ENCODE measurements at places on chromosomes 12 and 14.

GRCh38 chr12:18581232-18581962 lies 156.4 kb downstream of the PLCZ1 start:
- DNase-seq = no peak

DNA sequence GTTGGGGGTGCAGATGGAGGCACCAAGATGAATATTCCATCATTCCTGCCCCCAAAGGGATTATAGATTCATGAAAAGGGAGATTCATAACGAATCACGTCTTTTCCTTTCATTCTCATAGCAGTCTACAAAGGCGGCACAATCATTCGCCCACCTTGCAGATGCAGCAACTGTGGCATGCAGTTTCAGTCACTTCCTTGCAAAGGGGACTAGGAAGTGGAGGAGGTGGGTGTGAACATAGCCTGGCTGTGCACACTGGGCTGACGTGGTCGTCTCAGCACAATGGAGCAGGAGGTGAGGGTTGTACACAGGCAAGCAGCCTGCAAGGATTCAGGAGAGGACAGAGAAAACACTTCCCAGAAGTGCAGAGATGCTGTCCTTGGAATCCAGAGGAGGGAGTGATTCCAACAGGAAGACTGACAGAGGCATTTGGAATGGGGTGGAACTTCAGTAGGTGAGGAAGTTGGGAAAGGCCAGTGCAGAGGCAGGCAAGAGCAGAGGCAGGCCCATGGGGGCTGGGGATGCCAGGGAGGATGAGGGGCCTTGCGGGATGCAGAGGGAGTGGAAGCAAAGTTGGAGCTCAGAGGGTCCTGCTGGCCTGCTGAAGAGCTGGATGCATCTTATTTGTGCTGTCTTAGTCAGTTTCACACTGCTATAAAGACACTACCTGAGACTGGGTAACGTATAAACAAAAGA lies 21.9 kb upstream of the PPP2R5C start:
- no peak for DNase-seq

DNA sequence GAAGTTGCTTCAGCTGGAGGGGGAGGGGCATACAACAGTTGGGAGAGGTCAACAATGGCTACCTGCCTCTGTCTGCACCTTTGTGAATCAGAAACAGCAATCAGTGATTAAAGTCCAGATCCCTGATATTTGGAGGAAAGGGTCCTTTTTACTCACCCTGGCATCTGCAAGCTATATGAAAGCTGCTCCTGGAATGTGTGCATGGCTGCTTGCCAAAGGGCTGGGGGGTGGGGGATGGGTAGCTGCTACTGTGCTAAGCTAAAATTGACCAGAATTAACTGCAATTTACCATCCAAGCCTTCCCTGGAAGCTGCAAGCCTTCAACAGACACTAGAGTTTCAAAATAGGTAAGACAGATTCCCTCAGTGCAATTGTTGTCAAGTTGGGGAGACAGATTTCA lies 13.5 kb upstream of the GTF2A1 start:
- no peak for DNase-seq

DNA sequence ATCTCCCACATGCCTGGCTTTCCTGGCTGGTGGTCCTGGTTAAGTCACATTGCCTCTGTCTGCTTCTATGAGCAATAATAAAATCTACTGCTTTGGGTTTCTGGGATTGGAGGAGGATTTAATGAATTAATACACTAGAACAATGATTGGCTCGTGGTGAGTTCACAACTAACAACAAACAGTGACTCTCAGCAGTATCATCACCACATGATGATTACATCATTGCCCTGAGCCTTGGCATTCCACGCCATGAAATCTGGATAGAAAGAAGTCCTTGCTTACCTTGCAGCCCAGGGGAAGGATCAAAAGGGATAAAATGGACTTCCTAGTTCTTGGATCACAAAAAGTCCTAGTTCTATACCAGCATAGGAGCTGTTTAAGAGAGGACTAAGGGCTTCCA lies 1069.0 kb downstream of the VRK1 start:
- DNase-seq = no peak

GRCh38 chr12:50053583-50053982 lies 3.8 kb upstream of the ASIC1 start:
- DNase-seq = no peak

- DNase-seq = no peak
Measured at GRCh38 chr12:6752167-6752920, 597 bp downstream of the MLF2 start.

DNA sequence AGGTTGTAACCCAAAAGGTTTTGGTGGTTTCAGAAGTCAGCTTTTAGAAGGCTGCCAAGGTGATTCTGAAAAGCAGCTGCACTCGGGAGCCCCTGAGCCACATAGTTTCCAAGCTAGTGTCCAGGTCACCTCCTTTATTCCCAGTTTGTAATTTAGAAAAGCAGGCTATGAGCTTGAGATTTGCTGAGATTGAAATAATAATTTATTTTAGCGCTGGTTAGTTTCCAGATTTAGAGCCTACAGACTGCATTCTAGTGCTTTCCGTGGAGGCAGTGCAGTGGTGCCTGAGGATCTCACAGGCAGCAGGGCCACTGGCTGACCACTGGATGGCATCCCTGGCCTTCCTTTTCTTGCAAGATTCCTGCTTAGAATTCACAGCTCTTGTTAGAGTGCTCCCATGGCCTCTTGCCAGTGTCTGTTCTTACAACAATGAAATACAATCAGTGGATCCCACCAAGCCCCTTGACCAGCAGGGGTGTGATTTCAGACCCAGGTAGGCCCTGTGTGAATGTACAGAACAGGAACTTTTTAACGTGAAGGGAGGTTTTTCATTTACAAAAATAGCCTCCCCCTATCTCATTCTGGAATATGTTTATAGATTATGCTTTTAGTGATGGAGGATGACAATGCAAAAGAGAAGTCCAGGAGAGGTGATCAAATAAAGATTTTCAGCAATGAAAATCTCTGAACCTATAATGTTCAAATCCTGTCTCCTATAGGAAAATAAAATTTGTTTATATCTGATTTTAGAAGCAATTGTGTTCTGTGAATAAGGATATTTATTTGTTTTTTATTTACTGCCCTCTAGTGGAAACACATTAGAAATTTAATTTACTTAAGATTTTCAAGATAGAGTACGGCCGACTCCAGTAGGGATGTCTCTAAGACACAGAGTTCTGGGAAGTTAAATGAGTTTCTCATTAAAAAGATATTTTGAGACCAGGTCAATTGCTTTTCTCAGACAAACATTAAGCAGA lies 362.1 kb upstream of the STXBP6 start:
- DNase-seq = no peak

DNA sequence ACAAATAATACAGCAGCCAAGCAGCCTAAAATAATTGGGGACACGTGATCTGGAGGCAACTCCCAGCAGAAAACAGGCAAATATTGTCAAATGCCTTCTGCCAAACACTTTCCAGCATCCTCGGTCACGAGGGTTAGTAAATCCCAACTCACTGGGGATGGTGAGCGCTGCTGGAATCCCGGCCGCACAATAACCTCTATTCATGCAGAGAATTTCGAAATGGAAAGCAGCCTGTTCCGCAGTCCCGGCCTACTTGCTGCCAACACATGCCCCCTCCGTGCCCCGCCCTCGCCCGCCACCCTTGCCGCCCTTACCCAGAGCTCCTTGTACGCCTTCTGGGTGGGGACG lies 62.2 kb downstream of the RFX4 start:
- no peak for DNase-seq

DNA sequence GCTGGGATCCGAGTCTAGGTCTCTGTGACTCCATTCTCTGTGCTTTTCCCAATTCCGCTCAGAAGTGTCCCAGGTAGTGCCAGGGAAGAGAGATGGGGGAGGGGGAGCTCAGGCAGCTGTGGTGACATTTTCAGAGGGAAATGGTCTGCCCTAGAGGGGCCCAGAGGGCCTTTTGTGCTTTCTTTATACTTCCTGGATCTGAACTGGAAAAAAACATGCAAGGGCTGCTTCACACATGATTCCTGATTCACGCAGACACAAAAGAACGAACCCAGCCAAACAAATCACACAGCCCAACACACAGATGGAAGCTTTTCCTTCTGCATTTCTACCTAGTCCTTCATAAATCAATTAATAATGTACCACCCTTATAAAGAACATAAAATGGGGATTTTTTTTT lies 26.5 kb downstream of the GPR68 start:
- DNase-seq = no peak

DNA sequence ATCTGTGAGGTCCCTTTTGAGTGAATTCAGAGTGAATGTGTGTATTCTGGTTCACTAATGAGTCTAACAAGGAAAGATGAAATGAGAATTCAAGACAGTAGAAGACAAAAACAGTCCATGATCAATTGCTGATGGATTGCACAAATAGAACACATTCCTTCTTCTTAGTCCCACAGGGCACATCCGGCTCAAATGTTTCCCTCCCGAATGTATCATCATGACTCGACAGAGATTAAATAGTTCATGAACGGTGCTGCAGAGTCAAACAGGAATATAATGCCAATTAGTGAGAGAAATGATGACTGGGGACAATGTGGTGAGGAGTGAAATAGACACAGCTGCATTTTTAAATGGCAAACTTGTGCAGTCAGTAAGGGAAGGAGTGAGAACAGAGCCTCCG lies 11.5 kb upstream of the SFSWAP start:
- DNase-seq = no peak

DNA sequence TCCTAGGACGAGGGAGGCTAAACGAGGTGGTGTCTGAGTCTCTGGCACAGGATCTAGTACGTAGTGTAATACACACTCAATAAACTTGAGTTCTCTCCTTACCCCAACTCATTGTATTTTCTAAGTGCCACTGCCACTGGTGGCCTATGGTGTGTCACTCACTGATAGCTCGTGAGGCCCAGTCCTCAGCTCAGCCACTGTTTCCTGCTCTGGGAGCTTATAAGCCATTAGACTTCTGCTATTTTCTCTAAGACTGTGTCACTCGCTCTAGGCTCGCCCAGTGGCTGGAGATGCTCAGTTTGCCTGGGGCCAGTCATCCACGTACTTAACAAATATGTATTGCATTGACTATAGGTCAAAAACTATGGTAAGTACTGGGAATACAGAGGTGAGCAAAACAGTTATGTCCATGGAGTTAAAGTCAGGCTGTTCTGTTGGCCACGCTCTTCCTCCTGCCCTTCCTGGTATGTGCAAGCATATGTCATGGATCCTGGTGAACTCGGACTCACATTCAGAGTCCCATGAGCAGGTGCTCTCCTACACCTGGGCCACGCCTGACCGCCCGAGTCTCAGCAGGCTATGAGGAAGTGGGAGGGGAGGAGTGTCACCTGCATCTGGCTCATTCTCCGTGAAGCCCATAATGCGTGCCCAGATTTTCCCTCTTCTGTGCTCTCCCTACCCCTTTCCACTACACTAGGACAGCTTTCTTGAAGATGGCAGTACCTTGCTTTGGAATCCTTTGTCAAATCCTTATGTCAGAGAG lies 41.6 kb downstream of the DEGS2 start:
- no peak for DNase-seq

GRCh38 chr12:69066492-69067373 lies 133.8 kb upstream of the CPM start:
- DNase-seq = no peak

- no peak for DNase-seq
Measured at GRCh38 chr12:238736-239398, 23.8 kb downstream of the SLC6A13 start.

- DNase-seq = no peak
Measured at GRCh38 chr12:67382241-67382871, 113.2 kb downstream of the CAND1 start.

DNA sequence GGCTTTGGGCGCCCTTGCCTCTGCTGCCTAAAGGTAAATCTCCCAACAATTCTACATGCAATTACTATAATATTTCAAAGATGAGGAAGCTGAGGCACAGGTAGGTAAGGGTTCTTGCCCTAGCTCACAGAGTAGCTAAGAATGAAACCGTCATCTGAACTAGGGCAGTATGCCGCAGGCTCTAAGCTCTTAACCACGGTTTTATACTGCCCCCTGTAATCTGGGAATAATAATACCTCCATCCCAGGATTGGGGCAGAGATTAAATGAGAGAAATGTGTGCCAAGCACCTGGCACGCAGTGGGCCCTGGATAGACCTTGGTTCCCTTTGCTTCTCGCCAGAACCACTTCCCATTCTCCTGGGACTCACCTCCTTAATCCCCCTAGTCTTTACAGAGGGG lies 1.5 kb upstream of the HRK start:
- no peak for DNase-seq

DNA sequence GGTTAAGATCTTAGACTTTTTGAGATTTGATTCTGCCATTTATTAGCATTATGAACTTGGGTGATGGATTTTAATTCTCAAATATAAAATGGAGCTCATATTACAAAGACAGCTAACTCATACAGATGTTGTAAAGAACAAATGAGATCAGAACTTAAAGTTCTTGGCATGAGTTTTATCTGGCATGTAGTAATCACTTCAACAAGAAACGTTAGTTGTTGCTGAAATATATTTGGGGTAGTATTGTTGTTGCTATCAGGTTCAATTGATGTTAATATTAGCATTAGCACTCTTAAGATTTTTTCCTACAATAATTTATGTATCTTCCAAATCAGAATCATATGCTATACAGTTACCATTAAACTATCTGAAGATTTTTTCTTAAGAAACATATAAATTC lies 71.0 kb downstream of the SLC6A15 start:
- DNase-seq = no peak

DNA sequence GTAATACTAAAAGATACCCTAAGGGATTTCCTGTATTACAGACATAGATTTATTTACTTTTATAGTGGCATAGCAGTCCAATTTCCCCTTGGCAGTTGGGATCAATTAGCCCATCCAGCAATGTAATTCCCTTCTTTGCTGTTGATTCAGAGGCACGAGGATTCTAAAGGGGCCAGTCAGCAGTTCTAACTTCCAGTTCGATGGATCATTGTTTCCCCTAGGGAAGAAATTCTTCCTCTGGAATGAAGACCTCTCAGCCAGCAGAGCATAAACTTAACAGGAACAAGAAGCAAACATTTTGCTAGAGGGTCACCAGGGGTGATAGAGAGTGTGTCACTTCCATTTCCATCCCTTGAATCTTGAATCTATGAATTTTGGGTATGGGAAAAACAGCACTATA lies 395.7 kb upstream of the NOVA1 start:
- no peak for DNase-seq

GRCh38 chr12:66735275-66735674 lies 56.4 kb upstream of the GRIP1 start:
- no peak for DNase-seq
